ENCODE measurements at places on chromosomes 16 and 17. TPM values are rescaled to one million over a fixed set of nuclear protein-coding genes. Genes with fewer than 3 reads are reported as not detected.

The MFAP4 gene
- 39.1 TPM for total RNA-seq

The TMEM204 gene
- 18.9 TPM for total RNA-seq

The RSL1D1 gene
- total RNA-seq, result 47.7 TPM

The CCL11 gene
- not detected for total RNA-seq

The CCL1 gene
- not detected for total RNA-seq

The TBC1D3H gene
- not detected for total RNA-seq

The PRR35 gene
- not detected for total RNA-seq

The ICAM2 gene
- 3.9 TPM for total RNA-seq

The HCRT gene
- not detected for total RNA-seq

The MYH3 gene
- total RNA-seq, result 1.3 TPM

The TSPAN10 gene
- total RNA-seq, result 3.6 TPM

The P2RX5 gene
- 0.85 TPM for total RNA-seq

The RIPOR1 gene
- total RNA-seq, result 64.4 TPM

The NPIPA7 gene
- total RNA-seq, result 0.78 TPM

The HOXB8 gene
- not detected for total RNA-seq

The UBE2Z gene
- 75.0 TPM for total RNA-seq

All from smooth muscle cell of the pulmonary artery (primary cell).